ENCODE measurements at places on chromosomes 11 and 22.

DNA sequence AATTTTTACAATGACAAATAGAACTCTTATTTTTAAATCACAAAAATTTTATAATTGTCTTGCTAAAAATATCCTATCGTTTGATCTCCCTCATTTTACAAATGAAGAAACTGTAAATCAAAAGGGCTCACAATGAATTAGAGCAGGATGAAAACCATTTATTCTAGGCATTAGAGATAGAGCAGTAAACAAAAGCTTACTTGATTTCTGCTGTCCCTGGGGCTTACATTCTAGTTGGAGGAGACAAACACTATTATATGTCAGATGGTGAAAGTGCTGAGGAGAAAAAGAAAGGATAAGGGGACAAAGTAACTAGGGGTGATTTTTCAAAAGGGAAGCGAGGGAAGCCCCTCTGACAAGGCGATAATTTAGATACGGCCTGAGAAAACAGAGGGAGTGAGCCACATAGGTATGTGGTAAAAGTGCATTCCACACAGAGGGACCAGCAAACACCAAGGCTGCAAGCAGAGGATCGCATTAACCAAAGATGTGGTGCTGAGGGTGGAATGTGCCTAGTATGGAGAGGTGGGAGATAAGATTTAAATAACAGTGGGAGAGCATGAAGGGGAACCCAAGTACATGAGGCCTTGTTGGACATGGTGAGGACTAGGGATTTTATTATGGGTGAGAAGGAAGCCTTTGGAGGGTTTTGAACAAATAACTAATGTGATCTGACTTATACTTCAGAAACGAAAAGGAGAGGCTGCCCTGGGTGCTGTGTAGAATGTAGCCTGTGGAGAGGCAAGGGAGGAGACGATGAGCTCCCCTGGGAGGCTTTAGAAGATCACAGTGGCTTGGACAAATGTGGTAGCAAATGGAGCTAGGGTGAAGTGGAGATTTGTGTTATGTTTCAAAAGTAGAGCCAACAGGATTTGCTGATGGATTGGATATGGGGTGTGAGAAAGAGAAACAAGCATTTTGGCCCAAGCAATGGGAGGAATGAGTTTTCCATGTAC is 62.1 kb downstream of the PDHX start:
- no peak overlapping the region for H3K27ac ChIP-seq
- H3K4me3 ChIP-seq: no peak overlapping the region
- H3K27me3 ChIP-seq: no peaks in the 10 kb centered on the region
- DNase-seq: no peak

DNA sequence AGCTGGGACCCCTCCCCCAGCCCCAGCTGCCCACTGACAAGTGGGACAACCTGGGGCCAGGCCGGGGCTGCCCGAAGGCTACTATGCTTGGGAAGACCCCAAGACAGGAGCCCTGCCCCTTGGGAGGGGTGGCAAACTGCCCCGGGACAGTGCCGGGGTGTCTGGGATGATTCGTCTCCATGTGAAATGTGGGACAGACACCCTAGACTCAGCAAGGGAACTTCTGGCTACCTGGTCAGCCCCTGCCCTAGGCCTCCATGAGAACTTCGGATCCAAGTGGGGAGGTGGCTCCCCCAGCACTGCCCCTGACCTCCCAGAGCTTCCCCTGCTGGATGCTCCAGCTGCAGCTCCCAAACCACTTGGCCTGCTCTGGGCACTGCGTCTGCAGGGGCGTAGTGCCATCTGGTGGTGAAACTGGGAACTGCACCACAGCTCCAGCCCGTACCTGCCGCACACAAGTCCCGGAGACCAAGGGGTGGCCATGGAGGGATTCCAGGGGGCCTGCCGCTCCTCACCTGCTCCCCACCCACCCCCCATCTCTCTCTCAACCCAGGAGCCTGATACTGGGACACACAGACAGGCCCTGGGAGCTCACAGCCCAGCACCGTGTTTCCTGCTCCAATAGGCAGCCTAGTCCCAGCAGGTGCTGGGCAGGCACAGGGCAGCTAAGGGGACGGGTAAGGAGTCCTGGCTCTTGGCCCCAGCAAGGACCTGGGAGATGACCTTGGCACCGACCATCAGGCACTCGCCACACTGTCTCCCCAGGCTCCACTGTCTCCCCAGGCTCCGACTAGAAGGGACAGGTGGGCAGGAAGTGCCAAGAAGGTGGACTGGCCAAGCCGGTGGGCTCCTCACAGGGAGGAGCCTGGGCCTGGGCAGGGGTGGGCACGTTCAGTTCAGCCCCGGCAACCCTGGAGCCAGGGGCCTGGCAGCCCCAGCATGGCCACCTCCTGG is 194.1 kb downstream of the IGLL1 start:
- peaks cover 16% of the 10 kb centered on the region for H3K4me1 ChIP-seq
- H3K27me3 ChIP-seq: no peaks in the 10 kb centered on the region
- no peak overlapping the region for H3K4me3 ChIP-seq
- H3K36me3 ChIP-seq: no peaks in the 10 kb centered on the region
- DNase-seq: peak; percentile 90
- no peak overlapping the region for H3K27ac ChIP-seq

DNA sequence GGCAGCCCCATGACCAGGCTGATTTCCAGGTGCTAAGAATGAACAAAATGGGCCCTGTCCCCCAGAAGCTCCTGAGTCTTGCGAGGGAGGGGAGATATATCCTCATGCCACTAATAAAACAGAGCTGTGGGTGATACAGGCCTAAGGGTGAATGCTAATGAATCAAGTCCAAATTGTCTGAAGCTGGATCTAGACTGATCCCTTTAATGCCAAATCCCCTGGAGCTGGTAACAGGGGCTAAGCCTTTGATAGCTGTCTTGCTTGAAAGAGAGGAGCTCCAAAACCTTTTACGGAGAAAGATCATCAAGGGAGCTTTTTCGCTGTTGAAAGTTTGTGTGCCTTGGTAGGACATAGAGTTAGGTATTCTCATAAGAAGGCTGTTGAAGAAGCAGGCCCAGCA is 79.7 kb downstream of the PPFIBP2 start:
- H3K36me3 ChIP-seq: no peaks in the 10 kb centered on the region
- H3K27me3 ChIP-seq: no peaks in the 10 kb centered on the region
- no peak overlapping the region for H3K27ac ChIP-seq
- no peak overlapping the region for H3K4me3 ChIP-seq

GRCh38 chr11:96168623-96169022 is 174.4 kb downstream of the MAML2 start:
- no peak overlapping the region for H3K4me3 ChIP-seq
- peaks cover 15% of the 10 kb centered on the region for H3K4me1 ChIP-seq
- peak overlapping the region; percentile 69 for H3K27ac ChIP-seq
- no peaks in the 10 kb centered on the region for H3K27me3 ChIP-seq
- DNase-seq: peak; percentile 67
- H3K36me3 ChIP-seq: no peaks in the 10 kb centered on the region

GRCh38 chr22:31278151-31278621 is 14.1 kb downstream of the PIK3IP1 start:
- DNase-seq: no peak
- no peak overlapping the region for H3K27ac ChIP-seq
- H3K27me3 ChIP-seq: no peaks in the 10 kb centered on the region
- H3K4me1 ChIP-seq: peaks cover 10% of the 10 kb centered on the region
- no peak overlapping the region for H3K4me3 ChIP-seq

- H3K27ac ChIP-seq: no peak overlapping the region
- H3K27me3 ChIP-seq: no peaks in the 10 kb centered on the region
- no peak for DNase-seq
- H3K4me3 ChIP-seq: no peak overlapping the region
- no peaks in the 10 kb centered on the region for H3K4me1 ChIP-seq
Measured at GRCh38 chr11:6727971-6728760, 43.6 kb downstream of the OR2AG2 start.

- DNase-seq: peak; percentile 63
- H3K4me1 ChIP-seq: peaks cover 31% of the 10 kb centered on the region
- H3K27ac ChIP-seq: peak overlapping the region; percentile 68
- H3K27me3 ChIP-seq: no peaks in the 10 kb centered on the region
- H3K36me3 ChIP-seq: no peaks in the 10 kb centered on the region
Measured at GRCh38 chr22:45537734-45538181, 35.1 kb downstream of the FBLN1 start.

DNA sequence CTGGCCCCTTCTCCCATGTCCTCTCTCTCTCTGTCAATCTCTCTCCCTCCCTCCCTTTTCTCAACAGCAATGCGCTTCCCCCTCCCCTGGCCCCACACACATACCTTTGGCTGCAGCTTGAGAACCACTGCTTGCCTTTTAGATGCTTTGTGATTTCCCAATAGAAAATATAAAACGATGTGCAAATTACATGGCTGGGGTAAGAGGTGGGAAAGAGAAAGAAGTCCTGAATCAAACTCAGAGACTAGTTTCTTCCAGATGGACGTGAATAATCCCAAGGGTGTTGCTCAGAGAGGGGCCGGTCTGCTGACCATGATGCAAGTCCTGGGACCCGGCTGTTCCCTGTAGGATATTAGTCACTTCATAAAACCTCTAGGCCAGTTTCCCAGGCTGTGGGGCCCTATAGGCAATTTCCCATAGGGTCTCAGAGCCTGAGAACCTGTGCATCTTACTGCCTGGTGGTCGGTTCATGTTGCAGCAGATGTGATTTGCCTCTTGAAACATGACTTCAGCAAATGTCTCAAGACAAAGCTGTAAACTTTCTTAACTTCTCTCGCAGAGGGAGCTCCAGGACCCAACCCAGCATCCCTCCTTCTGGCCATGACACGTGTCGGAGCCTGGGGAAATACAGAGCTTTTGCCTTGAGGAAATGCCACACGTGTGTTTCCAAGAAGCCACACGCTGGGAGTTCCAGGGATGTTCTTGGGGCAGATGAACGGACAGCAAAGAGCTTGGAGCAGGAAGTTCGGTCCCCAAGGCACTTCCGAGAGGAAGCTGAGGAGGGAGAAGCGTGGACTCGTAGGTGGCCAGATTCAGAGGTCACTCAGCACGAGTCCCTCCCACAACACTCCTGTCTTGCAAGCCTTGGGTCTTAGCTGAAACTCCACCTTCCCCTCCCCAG is 34.5 kb upstream of the ETS1 start:
- H3K27ac ChIP-seq: no peak overlapping the region
- H3K4me1 ChIP-seq: no peaks in the 10 kb centered on the region
- H3K36me3 ChIP-seq: no peaks in the 10 kb centered on the region
- DNase-seq: peak; percentile 42

- no peaks in the 10 kb centered on the region for H3K27me3 ChIP-seq
- DNase-seq: no peak
- no peaks in the 10 kb centered on the region for H3K4me1 ChIP-seq
Measured at GRCh38 chr11:132423266-132423665, 1052.9 kb downstream of the NTM start.

DNA sequence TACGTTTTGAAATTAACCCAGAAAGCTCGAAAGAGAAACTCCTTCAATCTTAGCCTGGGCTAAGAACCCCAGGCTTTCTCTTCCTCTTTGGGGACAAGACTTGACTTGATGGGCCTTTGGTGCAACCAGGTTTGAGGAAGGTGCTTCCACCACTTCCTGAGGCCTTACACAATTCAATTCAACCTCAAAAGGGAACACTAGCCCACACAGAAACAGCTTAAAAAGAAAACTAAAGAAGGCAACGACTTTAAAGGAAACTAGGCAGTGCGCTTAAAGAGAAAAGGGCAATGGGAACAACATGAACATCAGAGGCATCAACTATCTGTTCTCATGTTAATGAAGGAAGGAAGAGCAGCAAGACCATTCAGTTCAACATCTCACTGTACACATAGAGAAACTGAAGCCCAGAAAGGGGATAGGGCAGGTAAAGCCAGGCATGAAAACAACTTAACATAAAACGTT is 24.8 kb downstream of the PAK1 start:
- no peak overlapping the region for H3K4me3 ChIP-seq
- DNase-seq: no peak
- no peak overlapping the region for H3K27ac ChIP-seq
- H3K36me3 ChIP-seq: no peaks in the 10 kb centered on the region
- no peaks in the 10 kb centered on the region for H3K4me1 ChIP-seq
- no peaks in the 10 kb centered on the region for H3K27me3 ChIP-seq

DNA sequence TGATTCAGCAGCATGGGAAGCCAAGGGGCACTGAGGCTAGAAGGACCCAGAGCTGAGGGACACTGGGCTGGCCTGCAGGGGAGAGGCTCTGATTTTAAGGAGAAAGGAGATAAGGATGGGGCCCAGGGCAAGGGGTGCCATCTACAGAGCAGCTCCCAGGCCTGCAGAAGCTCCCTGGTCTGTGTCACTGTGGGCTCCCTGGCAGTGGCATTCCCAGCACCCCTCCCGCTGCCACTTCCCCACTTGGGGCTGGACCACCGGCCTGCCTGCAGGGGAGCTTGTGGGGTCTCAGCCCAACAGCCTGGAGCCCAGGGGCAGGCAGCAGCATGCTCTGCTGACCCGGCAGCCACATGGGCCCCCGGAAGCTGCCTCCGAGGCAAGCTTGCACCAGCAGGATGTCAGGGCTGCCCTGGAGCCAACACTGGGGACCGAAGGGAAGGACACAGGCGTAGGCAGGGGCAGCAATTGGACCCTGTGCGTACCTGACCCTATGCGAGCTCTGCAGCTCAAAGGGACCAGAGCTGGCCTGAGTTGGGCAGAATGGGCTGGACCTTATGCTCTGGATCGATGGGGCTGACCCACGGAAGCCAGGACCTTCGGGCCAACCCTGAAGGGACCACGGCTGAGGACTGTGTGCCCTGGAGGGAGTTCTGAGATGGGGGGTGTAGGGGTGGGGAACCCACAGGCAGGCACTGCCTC is 35.4 kb upstream of the WNT7B start:
- H3K4me3 ChIP-seq: no peak overlapping the region
- no peak overlapping the region for H3K27ac ChIP-seq
- H3K27me3 ChIP-seq: no peaks in the 10 kb centered on the region
- no peak for DNase-seq
- peaks cover 26% of the 10 kb centered on the region for H3K4me1 ChIP-seq

GRCh38 chr11:80521592-80521991 is 1080.8 kb upstream of the TENM4 start:
- DNase-seq: peak; percentile 16
- no peak overlapping the region for H3K4me3 ChIP-seq
- H3K27me3 ChIP-seq: no peaks in the 10 kb centered on the region

- peak overlapping the region; percentile 48 for H3K27ac ChIP-seq
- no peak for DNase-seq
- no peak overlapping the region for H3K4me3 ChIP-seq
- no peaks in the 10 kb centered on the region for H3K36me3 ChIP-seq
- H3K4me1 ChIP-seq: no peaks in the 10 kb centered on the region
Measured at GRCh38 chr11:9982127-9982795, 311.8 kb downstream of the SBF2 start.

All from hepatocyte (in vitro differentiated cells).